Stimulated activated CD8-positive, alpha-beta memory T cell treated with anti-CD3 and anti-CD28 coated beads, Interleukin-15, amount 100 ng/mL, for 24 hours (primary cell): ENCODE measurements at places on chromosomes 5 and 9.

DNA sequence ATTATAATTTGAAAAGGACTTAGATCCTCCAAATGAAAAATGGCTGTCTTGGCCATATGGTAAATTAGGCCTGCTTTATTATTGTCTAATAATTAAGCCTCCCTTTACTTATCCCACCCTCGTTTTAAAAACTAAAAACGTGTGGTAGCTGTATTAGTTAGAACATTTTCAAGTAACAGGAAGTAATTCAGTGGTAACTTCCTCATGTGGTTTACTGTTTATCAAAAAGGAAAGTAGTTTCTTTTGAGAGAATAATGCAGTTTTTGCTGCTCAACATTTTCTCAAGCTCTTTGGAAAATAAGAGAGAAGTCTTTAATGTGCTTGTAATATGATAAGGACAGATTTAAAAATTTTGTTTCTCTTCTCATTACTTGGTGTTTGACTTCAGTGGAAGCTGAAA, 26.0 kb downstream of the ZCCHC7 start:
- DNase-seq = no peak

GRCh38 chr5:53366245-53366644, 114.2 kb upstream of the FST start:
- DNase-seq = no peak

DNA sequence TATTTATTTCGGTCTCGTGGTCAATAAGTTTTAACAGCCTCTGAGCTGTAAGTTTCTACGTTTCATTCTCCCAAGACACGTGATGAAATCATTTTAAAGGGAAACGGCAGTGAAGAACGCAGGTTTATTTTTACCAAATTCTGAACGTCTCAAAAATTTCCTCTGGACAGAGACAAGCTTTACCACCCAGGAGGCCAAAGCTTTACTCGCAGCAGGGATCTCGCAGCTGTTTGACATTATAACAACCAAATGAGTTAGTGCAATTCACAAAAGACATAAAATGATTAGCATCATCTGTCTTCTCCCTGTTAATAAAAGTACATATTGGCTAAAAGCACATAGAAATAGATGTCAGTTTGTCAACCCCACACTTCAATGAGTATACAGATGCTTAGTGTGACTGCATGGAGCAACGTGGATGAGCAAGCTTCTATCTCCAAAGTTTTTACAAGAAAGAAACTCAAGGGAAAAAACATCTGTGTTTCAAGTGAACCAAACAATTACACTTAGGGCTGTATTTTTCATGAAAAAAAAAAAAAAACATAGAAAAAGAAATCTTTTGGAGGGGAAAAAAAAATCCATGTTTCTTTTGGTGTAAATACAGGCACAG, 2.5 kb downstream of the SEMA5A start:
- DNase-seq = no peak

- DNase-seq = no peak
These were observed 125.3 kb upstream of the TMEM161B start for GRCh38 chr5:88393716-88394535.

DNA sequence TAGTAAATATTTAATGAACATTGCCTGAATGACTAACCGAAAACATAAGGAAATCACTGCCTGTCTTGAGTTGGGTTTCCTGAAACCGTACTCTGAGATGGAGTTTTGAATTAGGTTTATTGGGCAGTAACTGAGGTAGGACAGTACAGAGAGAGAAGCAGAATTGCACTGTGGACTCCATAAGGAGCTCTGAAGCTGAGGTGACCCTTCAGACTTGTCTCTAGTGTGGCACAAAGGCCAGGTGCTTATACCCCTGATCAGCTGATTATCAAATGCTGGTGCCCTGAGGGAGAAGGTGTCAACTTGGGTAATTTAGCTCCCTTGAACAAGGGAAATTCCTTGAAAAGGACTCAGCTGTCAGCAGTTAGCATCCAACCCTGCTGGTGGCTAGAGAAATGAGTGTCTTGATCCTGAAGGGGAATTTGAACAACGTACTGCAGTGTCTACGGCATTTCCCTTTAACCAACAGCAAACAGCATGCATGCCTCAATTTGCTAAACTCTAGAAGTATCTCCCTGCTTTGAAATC, 135.0 kb upstream of the SMARCA2 start:
- DNase-seq = no peak

DNA sequence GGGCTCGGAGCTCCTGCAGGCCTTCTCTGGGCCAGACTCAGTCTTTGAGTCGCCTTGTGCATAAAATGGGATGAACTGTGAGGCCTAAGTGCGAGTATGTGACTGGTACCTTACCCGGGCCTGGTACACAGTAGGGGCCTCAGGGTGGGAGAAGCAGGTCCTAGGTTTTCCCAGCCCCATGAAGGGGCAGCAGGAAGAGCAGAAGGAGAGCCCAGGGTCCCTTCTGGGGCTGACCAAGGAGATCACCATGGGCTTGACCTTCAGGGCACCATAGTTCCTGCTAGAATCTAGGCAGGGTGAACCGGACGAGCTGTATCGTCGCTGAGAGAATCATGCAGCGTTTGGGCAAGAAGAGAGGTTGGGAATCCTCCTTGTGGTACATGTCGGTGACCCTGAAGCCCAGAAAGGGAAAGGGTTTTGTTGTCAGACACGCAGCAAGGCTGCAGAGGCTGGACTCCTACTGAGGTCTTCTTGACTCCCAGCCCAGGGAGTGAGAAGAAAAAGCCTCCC, 373 bp upstream of the PHYKPL start:
- DNase-seq = no peak

DNA sequence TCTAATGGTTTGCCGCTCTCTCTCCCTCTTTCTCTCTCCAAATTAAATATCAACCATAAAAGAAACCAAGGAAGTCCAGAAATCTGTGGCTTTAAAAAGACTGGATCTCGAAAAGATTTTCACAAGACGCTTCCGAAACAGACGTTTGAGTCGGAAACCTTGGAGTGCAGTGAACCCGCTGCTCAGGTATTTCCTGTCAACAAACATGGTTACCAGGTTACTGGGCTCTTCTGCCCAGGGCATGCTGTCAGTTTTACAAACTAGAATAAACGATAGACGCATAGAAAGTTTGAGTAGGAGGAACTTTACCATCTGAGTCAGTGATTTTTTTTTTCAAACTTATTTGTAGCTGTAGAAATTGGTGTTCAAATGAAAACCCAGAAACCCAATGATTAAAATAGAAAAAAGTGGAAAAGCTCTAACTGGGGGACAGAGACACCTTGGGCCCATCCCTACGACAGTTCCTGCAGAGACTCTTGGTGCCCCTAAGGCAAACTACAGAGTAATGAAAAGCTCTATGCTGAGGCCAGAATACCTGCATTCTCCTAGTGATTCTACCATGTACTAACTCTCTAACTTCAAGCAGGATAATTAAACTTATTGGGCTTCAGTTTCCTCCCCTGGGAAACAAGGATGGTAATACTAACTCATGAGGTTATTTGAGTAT, 90.0 kb downstream of the DOCK8 start:
- no peak for DNase-seq

DNA sequence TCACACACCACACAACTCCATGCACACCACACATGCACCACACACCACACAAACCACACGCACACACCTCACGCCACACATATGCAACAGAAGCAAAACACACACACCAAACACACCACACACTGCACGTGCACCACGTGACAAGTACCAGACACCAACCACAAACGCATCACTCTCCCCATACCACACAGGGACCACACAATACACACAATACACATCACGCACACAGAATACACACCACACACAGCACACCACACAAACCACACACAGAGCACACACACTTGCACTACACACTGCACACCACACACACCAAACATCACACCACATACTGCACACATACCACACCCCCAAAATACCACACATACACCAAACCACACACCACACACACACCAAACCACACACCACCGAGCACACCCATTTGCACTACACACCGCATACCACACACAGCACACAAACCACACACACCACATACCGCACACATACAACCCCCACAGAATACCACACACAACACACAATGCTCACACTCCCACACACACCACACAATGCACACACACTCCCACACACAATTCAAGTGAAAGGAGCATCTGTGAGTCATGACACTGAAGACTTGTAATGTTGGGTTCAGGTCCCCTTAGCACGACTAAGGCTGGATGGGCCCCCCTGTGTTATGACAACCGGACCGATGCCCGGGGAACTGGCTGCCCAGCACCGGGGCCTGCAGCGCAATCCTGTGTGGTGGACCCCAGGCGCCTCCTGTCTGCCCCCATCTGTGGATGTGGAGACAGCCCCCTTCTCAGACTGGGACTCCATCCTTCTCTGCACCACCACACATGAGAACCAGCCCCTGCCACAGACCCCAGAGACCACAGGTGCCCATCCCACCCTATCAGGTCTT, 6.0 kb upstream of the ZDHHC11 start:
- DNase-seq = no peak

DNA sequence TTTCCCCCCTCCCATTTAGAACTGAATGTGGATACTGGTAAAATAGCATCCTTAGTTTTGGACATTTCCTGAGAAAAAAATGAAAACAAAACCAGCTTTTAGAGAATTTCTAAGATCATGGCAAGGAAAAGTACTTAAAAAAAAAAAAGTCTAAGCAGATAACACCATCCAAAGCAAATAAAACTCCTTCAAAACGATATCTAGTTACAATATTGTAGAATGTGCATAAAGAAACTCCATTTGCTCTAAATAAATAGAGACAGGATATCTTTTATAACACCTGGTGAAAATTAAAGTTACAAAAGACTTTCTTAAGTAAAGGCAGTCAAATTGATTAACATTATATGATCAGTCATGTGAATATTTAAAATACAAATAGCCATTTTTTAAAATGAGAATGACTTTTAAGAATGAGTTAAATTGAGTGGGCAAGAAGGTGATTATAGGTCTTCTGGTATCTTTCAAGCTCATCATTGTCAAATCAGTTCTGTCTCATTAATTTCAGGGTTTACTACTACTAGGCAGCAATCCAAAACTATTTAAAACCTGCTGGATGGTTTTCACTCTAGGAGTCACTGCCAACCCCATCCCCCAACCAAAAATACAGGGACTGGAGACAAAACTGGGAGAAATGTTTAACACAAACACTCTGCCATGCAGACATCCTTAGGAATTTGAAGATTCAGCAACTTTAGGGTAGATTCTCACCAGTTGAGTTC, 382.6 kb downstream of the ADGRV1 start:
- no peak for DNase-seq

GRCh38 chr9:129301941-129302340, 123.9 kb upstream of the IER5L start:
- no peak for DNase-seq

DNA sequence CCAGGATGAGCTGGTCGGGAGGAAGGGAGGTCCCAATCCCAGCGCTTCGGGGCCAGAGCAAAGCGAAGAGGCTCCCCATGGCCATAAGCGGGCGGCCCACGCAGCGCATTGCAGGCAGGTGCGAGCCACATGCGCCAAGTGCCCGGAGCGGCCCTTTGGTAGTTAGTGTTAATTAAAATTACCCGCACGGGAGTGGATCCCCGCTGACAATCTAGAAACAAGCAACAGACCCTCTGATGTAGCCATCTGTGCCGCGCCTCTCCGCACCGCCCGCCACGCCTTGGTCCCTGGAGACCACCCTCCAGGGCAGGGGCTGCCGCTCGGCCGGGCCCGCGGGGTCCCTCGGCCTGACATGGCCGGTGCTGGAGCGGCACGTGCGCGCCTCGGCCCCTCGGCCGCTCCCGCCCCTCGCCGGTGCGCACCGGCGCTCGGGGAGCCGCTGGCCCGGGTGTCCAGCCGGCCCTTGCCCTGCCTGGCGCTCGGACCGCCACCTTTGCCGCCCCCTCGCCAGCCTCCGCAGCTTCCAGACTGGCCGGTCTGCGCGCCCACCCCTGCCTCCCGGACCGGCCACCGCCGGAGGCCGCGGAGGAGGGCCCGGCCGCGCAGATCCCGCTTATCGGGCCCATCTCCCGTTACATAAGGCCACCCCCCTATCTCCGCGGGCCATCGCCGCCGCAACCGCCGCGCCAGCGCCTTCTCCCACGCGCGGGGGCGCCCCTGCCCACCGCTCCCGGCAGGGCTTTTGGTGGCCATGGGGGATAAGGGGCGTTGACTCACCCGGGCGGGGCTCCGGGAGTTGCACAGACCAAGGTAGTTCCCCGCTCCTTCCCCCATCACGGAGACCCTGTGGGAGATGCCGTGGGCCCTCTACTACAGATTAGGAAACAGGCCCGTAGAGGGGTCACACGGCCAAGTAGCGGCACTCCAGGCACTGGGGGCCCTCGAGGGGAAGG, 1.9 kb upstream of the IL13 start:
- DNase-seq = no peak

DNA sequence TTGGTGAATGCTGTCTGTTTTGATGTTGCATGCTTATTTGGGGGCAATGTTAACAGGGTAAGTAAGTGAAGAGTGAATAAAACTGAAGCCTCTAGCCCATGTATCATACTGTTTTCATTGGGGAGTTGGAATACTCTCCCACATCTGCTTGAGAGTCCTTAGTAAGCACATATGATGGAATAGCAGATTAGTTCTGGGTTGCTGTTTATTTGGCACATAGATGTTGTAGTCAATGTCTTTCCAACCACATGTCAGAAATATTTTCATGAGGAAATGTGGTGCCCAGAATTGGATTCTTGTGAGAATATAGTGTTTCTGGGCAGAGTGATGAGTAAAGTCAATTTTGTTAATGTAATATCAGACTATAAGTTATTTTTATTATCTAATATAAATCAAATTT, 611.7 kb upstream of the FTMT start:
- DNase-seq = no peak

DNA sequence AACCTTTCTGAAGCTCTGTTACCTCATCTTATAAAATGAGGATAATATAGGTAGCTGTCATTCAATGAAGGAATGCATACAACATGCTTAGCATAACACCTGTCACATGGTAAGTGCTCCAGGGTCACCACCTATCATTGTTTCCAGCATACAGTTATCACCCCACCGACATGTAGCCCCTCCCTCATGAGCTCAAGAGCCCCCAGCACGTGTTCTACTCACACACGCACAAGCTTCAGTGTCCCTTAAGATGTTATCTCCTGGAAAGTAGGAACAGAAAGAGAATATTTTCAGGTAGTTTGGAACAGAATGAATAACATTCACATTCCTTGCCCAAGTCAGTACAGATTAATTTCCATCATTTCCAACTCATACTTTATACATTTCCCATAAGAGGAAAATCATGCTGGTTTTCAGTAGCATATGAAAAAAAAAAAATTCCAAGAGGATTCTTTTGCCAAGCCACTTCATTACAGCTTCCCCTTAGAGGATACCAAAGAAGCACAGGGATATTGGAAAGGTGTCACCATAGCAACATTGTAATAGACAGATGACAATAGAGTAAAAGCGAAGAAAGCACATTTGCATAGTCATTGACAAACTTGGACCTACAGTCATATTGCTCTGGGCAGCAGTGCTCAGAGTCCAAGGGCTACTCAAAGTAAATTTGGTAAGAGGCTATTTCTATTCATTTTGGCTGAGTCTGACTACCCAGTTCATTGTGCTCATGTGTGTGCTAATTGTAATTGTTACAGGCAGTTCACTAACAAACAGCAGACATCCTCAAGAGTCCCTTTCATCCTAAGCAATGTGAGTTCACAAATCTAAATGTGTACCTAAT, 1.5 kb upstream of the MOB3B start:
- no peak for DNase-seq

GRCh38 chr5:102890133-102890532, 135.0 kb downstream of the PAM start:
- DNase-seq = no peak
